ENCODE measurements at places on chromosomes 3 and 15. TPM values are rescaled to one million over a fixed set of nuclear protein-coding genes. Genes with fewer than 3 reads are reported as not detected.

DNA sequence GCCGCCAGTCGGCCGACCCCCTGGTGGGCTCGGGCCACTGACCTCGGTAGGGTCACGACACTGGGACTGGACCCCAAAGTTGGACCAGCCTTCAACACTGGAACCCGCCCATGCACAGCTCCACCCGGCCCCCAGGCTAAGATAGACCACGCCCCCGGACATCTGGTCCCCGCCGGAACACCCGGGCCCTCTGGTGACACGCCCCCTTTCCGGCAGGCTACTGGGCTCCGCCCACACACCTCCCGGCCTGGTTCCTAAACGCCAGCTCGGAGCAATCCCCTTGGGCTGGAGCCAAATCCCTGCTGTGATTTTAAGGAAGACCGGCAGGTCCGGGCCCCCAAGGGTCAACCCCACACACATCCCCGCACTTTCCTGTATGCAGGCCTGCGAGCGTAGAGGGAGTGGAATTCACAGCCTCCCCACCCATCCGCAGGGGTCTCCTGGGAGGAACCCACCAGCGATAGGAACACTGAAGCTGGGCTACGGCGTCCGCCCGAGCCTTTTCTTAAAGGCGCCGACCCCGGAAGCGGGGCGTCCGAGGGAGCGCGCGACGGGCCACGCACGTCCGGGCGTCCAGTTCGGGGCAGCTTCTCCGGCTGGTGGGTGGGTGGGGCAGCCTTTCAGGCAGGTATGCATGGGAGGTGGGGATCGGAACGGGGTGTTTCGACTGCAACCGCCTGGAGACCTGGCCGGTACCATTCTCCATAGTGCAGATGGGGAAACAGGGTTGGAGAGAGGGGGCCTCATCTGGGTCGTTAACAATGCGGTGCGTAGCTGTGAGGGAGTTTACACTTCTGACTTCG is at the start of gene HEMK1:
Gene HEMK1, plus strand, starts transcription at position 576 of the 803 bp plus-strand sequence. CDS start 1,583 bp downstream, outside the sequence.
- peak; percentile 91 for DNase-seq

DNA sequence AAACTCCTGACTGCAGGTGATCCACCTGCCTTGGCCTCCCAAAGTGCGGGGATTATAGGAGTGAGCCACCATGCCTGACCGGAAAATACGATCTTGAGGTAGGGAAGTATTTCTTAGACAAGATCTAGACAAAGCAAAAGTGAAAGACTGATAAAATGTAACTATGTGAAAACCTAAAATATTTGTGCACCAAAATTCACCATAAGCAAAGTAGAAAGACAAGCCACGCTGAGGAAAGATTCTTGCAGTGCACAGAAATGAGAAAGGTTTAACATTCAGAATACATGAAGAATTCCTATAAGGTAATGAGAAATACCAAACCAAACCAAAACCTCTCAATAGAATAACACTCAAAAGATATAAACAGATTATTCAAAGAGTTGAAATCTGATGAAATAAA is 35.7 kb downstream of the SYNM start:
- DNase-seq: no peak

- DNase-seq: no peak
Observed at GRCh38 chr3:139332092-139332491, 11.7 kb upstream of the MRPS22 start.

- no peak for DNase-seq
Observed at GRCh38 chr3:126951561-126951960, 31.4 kb upstream of the PLXNA1 start.

DNA sequence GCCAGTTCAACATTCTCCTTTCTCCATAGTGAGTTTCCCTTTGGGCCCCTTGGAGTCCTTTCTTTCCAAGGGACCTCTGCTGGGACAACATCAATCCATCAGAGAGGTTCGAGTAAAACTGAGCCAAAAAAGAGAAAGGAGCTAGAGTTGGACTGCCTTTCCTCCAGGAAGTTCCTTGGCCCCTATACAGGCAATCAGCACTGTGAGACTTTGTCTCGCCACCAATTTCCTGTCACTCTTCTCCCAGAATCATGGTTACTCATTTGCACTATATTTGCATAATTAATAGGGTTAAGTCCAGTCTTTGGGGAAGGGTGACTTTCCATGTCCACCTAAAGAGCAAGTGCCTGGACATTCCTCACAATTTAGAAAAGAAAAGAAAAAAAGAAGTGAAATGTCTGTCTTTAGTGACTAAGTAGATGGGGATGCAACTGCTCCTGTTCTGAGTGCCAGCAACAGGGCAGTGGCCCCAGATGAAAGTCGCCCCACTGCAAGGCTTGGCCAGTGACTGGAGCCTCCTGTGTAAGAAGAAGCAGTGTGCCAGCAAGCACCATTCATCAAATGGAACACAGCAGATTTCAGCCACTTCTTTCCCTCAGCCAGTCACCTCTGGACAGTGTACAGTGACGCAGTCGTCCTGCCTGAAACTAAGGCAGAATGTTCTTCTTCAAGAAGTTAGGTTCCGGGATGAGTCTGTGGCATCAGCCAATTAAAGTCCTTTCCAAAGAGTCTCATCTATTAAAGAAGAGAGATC is 91.6 kb downstream of the FSIP1 start:
- DNase-seq: no peak

GRCh38 chr3:45105855-45106671 is 40.1 kb downstream of the CDCP1 start:
- DNase-seq: peak; percentile 76

DNA sequence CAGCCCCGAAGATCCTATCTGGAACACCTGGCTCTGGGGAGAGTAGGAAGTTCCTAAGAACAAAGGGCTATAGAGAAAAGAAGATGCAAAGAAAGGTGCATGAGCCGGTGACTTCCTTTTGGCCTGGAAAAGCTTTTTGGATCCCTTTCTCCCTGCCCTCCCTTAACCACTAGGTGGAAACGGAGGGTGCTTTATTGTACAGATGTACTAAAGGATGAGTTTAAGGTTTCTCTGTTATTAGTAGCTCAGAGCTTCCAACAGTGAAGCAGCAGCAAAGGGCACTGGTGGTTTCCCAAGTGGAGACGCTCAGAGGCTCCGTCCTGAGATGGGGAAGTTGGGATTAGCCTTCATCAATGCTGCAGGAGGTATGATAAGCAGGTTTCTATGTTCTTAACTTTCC is 5.9 kb upstream of the ADGRG7 start:
- no peak for DNase-seq

GRCh38 chr3:126961191-126961790 is 21.6 kb upstream of the PLXNA1 start:
- no peak for DNase-seq

- no peak for DNase-seq
Observed at GRCh38 chr15:70410371-70410985, 312.8 kb upstream of the TLE3 start.

DNA sequence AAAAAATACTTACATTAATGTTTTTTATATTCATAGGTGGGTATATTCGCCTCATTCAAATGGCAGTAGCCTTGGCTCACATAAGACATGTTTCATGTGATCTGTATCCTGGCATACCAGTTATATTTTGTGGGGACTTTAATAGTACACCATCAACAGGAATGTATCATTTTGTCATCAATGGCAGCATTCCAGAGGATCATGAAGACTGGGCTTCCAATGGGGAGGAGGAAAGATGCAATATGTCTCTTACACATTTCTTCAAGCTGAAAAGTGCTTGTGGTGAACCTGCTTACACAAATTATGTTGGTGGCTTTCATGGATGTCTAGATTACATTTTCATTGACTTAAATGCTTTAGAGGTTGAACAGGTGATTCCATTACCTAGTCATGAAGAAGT is 3.5 kb downstream of the PDE12 start:
- DNase-seq: no peak

GRCh38 chr3:13509059-13509815 is 29.1 kb downstream of the HDAC11 start:
- DNase-seq: no peak

DNA sequence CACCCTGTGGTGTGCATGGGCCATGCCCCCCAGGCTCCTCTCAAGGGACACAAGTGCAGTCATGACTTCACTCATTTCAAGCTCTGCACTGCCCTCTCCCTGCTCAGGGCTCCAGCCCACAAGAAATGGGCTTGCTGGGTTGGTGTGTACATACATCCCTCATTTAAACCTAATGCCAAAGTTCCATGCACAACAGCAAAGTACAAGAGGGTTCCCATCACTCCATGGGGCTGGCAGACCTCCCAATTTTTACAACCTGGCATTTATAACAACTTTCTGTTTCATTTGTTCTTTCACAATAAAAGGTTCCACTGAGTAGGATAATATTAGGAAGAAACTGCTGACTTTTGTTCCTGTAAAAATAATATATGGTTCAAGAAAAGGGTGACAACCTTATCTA is 54.3 kb downstream of the HERC2 start:
- no peak for DNase-seq

- DNase-seq: peak; percentile 18
Observed at GRCh38 chr3:14885307-14885706, 62.1 kb upstream of the NR2C2 start.

DNA sequence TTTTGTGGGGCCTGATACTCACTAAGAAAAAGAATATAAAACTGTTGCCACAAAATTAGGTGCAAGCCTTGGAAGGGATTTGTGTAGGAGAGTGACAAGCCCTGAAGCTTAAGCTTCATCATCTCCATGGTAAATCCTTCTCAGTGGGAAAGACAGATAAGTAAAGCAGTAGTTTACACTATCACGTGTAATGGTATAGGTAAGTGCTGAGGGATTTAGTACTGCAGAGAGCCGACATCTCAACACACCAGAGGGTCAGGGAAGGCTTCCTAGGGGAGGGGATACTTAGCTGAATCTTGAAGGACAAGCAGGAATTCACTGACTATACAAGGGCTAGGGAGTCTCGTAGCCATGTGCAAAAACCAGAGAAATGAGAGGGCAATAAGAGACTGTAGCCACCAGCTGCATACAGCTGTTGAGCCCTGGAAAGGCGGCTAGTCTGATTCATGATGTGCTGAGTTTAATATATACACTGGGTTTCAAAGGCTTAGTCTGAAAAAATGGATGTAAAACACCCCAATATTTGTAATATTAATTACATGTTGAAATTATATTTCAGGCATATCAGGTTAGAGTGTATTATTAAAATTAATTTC is 11.1 kb downstream of the SLC24A1 start:
- DNase-seq: no peak

DNA sequence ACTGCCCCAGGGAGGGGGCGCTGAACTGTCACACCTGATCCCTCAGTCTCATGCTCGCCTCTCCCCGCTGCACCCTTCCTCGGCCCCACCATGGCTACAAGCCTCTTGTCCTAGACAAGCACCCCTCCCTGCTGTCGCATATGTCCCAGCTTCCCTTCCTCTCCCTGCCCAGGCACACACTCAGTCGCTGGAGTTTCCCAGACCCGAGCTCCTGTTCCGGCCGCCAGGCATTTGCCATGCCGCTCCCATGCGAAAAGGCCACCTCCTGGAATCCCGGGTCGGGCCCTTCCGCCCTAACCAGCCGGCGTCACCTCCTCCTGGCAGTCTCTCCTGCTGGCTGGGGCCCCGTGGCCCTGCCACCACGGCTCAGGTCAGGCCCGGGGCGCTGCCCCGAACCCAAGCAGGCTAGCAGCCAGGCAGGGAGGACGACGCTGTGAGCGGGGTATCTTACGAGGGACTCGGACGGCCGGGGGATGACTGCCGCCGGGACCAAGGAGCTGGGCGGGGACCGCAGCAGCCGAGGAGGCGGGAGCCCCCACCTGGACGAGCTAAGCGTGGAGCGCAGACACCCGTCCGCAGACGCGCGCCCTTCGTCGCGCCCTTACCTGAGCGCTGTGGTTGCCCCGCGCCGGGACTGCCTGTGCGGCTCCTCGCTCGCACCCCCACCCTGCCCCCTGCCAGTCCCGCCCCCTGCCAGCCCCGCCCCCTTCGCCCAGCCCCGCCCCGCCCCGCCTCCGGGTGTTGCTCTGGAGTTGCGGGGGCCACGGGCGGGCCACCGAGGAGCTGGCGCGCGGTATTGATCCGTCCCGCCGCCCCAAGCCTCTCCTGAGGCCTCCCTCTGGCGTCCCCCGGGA is at the start of gene ALS2CL:
Gene ALS2CL, minus strand, starts transcription at position 642 of the 854 bp plus-strand sequence. CDS start 4,239 bp downstream, outside the sequence.
- peak; percentile 76 for DNase-seq

DNA sequence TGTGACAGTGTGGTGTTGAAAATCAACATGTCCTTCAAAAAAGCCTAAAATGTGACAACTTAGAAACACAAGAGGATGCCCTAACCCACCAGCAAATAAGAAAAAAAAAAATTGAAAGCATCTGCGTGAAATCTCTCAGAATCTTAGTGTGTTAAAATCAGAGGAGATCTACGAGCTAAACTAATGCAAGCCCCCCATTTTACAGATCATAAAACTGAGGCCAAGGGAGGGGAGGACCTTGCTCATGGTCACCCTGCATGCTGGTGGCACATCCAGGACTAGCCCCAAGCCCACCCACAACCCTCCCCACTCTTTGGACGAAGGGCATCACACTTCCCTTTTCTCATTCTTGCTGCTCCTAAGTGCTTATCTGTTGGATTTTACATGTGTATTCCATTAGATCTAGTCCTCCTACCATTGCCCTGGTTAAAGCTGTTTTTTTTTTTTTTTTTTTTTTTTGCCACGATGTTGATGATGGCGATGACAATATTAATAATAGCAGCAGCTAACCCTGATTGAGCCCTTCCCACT is 29.1 kb upstream of the NOX5 start:
- DNase-seq: no peak

GRCh38 chr3:71601811-71602210 is 18.3 kb upstream of the FOXP1 start:
- no peak for DNase-seq

GRCh38 chr3:187983484-187984124 is 170.4 kb upstream of the LPP start:
- DNase-seq: no peak

Gene NANOGP8
- total RNA-seq: not detected

Gene ENTPD3
- total RNA-seq: not detected

Gene FBXW12
- total RNA-seq: not detected

All from CD4-positive, alpha-beta memory T cell (primary cell).